ENCODE measurements at places on chromosomes 1 and 21.

DNA sequence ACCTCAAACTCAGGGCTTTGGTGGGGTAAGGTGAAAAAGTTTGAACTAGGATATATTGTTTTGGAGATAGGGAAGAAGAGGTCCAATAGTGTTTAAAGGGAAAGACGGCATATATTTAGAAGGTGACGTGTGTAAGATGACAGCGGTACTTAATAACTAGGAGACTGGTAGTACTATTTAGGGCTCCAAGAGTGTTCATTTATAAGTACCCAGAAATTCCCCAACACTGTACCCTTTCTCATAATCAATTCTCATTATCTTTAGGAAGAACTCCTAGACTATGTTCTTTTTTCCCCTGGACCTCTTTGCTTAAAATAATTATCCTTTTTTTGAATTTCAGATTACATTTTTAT is 1.5 kb downstream of the LYPLAL1 start:
- no peak for DNase-seq

DNA sequence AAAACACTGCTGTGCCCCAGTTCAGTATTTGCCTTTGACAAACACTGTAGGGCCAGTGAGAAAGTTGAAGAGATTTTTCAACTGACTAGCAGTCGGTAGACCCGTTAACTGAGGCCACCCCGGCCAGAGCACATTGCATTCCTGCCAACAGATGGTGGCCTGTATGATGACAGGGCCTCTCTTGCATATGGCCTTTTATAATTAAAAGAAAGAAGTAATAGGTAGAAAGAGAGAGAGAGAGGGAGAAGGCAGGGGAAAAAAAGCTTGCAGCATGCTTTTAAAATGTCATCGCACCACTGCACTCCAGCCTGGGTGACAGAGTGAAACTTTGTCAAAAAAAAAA is 4.7 kb upstream of the C1orf174 start:
- no peak for DNase-seq

- DNase-seq, result no peak
Measured at GRCh38 chr1:116529199-116529631, 41.6 kb downstream of the CD58 start.

DNA sequence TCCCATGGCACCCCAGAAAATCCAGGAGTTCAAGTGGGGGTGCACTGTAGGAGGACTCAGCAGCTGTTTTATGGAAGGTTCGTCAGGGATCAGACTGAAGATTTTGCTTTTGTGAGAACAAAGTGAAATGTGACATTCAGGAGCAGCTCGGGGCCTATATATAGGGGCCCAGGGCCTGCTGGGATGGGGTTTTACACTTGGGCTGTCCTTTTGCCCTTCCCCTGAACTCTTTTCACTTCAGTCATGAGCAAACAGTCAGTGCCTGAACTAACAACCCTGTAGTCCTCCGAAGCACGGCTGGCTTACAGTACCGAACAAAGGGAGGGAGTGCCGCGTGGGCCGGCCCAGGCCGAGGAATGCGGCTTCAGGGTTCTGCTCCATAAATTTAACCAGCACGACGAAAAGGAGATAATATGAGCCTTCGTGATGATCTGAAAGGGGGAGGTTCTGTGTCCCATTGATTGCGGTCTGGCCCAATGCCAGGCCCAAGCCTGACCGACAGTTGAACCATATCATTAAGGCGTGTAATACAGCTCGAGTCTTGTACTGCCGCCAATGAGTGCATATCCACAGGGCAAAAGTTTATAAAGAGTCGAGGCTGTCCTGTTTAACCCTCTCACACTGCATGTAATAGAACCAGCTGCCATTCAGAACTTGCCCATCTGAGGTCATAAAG is 139.9 kb downstream of the DHRS3 start:
- DNase-seq, result peak; percentile 62

GRCh38 chr1:212215910-212216309 is 69.3 kb upstream of the PPP2R5A start:
- no peak for DNase-seq

DNA sequence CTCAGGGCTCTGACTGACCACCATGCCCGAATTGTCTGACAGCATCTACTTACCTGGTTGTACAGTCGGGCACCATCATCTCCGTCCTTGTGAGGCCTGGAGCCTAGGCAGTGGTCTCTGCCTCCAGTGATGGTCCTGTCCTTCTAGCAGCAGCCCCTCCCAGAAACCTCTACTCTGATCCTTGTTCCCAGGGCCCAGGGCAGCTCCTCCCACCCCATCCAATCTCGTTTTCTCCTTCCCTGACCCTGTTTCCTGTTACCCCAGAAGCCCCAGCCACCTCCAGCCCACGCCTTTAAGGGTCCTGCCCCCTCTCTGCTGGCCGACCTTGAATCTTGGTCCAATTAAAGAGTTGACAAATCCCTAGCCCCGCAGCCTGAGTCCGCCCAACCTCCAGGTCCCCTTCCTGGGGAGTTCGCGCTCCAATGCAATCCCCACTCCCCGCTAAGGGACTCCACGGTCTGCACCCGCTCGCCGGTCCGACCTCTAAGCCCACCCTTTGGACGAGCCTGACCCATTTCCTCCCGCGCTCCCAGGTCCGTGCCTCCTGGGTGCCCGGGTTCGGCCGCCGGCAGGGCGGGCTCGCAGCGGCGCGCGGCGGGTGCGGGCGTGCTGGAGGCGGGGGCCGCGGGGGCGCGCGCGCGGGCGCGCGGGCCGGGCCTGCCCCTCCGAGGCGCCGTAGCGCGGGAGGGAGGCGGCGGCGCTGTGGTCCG is at the start of gene B4GALT2:
B4GALT2 (plus strand) TSS at position 660 of the 710 bp plus-strand sequence. CDS start 1,951 bp downstream, outside the sequence.
- peak; percentile 95 for DNase-seq

DNA sequence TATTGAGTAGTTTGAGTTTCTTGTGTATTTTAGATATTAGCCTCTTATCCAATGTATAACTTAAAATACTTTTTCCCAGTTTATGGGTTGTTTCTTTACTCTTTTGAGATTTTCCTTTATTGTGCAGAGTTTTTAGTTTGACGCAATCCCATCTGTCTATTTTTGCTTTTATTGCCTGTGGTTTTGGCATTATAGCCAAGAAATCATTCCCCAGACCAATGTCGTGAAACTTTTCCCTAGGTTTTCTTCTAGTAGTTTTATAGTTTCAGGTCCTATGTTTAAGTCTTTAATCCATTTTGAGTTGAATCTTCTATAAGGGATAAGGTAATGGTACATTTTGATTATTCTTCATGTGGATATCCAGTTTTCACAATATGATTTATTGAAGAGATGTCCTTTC is 87.6 kb downstream of the LEPR start:
- no peak for DNase-seq

- DNase-seq, result peak; percentile 80
Measured at GRCh38 chr1:212608959-212609700, 569 bp downstream of the ATF3 start.

- DNase-seq, result no peak
Measured at GRCh38 chr1:66452162-66452561, 81.8 kb upstream of the SGIP1 start.

DNA sequence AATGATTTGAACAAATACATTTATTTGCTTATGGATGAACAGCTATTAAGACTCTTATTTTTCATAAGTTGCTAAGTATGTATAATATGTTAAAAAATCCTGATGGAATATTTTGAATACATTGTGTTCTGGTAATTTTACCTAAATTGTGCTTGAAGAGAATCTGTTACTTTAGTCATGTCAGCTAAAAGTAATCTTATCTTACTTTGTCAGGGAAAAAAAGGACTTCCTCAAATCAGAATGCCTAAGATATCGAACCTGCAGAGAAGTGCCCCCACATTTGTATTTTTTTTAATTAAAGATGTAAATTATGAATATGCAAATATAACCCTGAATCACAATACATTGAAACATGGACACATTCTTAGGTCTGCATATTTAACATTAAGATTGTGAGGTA is 1331.7 kb downstream of the MRPL39 start:
- DNase-seq, result no peak

DNA sequence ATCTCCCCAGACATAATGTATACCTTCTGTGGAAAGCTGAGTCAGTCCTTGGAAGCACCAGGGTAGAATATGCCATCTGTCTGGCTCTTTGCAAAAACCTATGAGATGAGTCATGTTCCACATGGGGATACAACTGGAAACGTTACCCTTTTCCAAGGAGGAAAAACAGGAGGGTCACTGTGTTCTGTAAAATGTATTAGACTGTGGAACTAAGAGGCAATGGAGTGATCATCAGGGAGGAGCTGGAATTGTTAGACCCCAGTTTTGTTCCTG is 16.1 kb upstream of the PSMD4 start:
- DNase-seq, result no peak

- DNase-seq, result no peak
Measured at GRCh38 chr1:30997463-30998057, 68.0 kb downstream of the PUM1 start.

DNA sequence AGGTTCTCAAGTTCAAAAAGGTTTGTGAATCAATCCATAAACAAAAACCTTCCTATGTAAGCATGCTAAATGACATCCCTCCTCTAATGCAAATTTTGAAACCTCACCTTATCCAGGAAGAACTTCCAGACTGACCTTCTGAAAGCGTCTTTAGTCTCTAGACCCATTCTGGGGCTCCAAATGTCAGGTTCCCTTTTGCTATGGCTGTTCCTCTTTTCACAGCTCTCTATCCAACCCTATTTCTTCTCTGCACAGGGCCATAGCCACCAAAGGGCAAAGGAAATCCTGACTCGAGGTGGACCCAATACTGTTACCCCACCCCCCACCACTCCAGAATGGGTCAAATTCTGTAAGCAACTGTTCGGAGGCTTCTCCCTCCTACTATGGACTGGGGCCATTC is 3.4 kb downstream of the ATP1A4 start:
- DNase-seq, result no peak

- no peak for DNase-seq
Measured at GRCh38 chr1:33259879-33260278, 3.6 kb downstream of the ZNF362 start.

DNA sequence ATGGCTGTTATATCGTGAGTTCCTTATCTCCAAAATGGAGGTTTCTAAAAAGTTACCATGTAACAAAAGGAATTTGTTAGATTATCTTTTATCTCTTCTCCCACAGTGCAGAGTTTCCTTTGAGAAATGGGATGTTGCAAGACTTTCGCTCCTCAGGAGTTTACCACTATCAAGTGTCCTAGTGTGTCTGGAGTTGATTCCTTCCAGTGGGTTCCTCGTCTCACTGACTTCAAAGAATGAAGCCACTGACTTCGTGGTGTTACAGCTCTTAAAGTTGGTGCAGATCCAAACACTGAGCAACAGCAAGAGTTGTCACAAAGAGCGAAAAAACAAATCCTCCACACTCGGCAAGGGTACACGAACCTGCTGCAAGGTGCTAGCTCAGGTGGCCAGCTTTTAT is 37.0 kb downstream of the SPAG17 start:
- no peak for DNase-seq

GRCh38 chr1:85494904-85495266 is 29.9 kb upstream of the DDAH1 start:
- no peak for DNase-seq

DNA sequence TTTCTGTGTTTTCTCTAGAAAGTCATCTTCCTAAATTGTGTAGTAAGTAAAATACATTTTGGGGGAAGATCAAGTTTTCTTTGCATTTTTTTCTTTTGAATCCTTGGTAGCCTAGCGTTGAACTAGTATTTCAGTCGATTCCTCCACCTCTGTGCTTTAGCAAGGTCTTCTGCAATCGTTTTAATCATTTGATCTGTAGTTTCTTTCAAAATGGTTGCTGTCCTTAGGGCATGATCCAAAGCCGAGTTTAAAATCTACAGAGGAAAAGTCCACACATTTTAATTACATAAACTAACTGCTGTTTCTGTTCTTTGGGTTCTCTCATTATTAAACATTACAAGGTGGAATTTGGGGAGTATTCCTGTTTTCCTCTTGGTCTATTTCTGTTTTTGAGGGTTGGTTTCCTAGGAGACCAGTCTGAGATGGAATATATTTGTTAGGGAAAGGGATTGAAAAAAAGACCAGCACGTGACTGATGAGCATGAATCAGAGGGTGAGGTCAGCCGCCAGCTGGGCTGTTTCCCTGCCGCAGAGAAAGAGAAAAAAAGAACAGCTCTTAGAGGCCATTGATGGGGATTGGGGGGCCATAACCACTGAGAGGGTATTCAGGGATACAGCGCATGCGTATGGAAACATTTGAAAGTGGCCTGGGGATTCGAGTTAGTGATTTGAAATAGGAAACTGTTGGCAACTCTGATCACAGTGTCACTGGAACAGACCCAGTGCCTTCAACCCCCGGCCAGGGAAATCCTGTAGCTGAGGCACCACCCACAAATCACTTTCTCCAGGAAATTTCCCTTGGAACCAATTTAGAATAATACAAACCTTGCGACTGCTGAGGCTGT is 40.6 kb downstream of the AKNAD1 start:
- DNase-seq, result peak; percentile 60

DNA sequence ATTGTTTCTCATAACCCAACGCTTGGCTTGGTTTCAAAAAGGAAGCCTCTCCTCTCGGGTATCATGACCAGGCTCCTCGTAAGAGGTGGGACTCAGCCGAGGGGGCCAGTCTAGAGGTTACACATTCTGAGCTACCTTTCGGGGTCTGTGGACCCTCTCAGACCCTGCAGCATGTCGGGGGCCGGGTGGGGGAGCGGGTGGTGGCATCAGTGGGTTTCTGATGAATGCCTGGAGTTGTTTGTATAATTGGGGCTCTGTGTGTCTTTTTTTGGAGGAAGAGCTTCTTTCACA is 229.3 kb downstream of the CAMTA1 start:
- DNase-seq, result no peak

DNA sequence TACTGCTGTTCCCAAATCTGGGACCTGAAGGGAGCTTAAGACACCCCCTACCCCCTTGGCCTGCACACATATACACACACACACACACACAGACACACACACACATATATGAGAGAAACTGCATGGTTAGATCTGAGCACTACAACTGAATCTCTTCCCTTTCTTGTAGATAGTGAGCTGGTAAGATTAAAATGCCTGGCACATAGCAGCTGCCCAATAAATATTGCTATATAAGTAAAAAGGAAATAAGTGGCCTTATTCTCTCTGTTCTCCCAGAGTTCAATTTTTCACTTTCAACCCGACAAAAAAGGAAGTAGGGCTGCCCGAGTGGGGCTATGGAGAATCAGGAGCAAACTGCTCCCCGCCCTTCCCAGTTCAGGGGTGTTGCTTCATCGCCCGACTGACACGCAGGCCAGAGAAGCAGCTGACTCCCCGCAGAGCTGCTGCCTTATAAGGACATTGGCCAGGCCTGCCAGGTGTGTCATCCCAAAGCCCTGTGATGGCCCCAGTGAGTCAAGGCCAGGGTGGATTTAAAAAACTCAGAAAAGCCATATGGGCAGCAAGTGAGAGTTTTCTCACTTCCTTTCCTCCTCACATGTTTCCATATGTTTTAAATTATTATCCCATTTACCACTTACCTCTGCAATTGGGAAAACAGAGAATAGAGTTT is 106.5 kb upstream of the SLC44A3 start:
- peak; percentile 83 for DNase-seq

All from iPS-NIHi11 (cell line).